ENCODE measurements at places on chromosomes 1 and 21.

DNA sequence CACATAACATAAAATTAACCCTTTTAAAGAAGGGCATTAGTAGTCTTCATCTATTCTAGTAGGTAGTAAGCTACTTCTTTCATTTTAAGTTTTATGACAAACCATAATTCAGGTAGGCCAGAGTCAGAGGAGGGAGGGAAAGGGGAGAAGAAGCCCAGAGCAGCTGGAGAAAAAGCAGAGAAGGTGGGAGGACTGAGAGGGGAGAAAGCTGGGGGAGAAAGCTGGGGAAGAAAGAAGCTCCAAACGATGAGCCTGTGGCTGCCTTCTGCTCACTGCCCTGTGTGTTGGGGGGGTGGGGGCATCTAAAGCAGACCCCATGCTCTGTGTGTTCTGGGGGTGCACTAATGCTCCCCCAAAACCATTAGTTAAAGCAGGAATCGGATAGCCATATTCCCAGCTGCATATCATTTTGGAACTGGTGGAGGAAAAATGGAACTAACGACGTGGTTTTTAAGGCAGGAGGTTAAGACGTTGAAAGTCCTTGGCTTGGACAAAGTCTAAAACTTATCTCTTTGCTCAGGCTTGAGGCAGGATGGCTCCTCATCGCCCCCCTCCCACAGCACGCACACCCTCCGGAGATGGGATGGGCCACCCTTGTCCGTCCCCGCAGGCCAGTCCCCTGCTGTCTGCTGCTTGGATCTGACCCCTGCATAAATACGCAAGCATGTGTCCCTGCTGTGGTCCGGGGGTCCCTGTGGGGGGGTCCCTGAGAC, 184.2 kb downstream of the DYRK1A start:
- no peak for DNase-seq

- no peak for DNase-seq
Measured at GRCh38 chr1:180003026-180003695, 48.6 kb downstream of the CEP350 start.

- no peak for DNase-seq
Measured at GRCh38 chr1:116501125-116501869, 69.5 kb downstream of the CD58 start.

GRCh38 chr21:38794978-38795377, 10.8 kb upstream of the ETS2 start:
- DNase-seq = no peak

GRCh38 chr1:155013632-155014031, 11.0 kb downstream of the ZBTB7B start:
- DNase-seq = peak; percentile 46

- peak; percentile 85 for DNase-seq
Measured at GRCh38 chr1:154157520-154158306, 2.8 kb upstream of the NUP210L start.

Measured in CD4-positive, alpha-beta T cell treated with Interleukin-4 for 1 hour (primary cell).